ENCODE measurements at places on chromosomes 5 and 9.

- DNase-seq, result peak; percentile 87
These were observed 2.1 kb upstream of the ANXA1 start for GRCh38 chr9:73149371-73150067.

- no peak for DNase-seq
These were observed 10.8 kb upstream of the SPATA24 start for GRCh38 chr5:139414581-139415130.

DNA sequence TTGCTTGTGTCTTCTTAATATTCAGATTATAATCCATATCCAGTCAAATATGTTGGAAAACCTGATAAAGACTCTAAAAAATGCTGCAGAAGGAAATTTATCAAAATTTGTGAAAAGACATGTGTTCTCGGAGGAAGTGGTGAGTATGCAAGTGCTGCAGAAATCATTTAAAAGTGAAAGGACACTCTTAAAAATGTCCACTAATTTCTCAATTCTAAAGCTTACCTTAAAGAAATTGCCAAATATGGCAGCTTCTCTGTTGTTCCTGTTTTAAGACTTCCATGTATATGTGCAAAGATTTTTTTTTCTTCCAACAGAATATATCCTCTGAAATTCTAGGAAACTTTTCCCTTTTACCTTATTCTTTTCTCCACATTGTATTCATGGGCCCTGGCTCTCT lies 32.4 kb downstream of the PTCD2 start:
- DNase-seq, result peak; percentile 38

DNA sequence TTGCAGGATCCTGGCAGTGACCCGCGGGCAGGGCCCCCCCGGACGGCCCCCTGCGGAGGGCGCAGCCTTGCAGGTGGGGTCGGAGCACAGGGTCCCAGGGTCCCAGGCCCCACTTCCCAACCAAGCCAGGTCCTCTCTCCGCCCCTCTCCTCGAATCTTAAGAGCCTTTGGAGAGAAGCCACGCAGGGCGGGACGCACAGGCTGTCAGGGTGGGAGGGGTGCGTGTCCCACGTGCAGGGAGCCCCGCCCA lies 18.4 kb upstream of the EGFL7 start:
- no peak for DNase-seq

DNA sequence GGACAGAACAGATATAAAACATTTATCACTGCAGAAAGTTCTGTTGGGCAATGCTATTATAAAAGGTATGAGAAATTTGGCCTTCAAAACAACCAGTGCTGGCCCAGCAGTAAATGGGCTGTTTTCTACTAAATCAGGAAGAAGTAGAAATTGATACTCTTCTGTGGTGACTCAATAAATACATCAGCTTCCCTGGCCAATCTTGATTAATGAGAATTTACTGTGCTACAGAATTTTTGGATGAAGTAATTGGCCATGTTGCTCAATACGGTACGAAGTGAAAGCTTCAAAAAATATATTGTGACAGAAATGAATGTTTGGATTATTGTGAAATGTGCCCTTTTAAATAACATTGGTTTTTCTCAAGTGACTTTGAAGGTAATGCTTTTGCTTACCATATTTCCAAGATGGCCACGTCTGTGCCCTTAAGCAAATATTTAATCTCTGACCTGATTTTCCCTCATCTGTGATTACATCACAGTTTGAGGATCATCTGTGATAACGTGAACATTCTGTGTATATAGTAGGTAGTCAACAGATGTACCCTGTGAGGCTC lies 4.2 kb downstream of the DNAJA1 start:
- peak; percentile 90 for DNase-seq

DNA sequence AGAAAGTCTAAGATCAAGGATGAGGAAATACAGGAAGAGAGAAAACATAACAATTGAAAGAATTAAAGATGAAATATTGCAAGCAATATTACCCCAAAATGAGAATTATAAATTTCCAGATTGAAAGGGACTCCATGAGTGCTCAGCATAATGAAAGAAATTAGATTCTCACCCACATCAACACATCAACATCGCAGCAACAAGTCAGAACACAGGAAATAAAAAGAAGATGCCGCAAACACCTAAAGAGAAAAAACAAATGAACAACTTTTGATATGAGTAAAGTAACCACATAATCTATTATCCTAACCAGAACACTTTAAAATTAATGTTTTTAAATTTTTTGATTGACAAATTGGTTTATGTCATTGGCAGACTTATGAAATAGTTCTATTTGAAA lies 318.3 kb upstream of the PTGER4 start:
- no peak for DNase-seq

DNA sequence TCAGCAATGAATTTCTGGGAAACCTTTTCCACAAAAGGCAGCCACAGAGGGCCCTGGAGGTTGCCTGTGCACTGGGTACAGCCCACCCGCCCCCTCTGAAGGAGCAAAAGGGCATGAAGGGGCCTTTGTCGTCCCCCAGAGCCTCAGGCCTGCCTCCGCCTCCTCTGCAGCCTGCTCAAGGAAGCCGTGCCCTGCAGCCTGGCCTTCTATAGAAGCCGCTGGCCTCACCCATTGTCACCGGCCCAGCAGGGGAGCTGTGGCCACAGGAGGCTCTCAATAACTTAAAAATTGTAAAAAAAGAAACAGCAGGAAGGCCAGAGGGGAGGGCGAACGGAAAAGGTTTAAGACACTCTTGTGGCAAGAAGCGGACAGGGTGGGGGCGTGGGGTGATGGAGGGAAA lies 213.3 kb downstream of the IRX2 start:
- DNase-seq, result no peak

- no peak for DNase-seq
These were observed 82.5 kb downstream of the NFIB start for GRCh38 chr9:14231196-14231990.

DNA sequence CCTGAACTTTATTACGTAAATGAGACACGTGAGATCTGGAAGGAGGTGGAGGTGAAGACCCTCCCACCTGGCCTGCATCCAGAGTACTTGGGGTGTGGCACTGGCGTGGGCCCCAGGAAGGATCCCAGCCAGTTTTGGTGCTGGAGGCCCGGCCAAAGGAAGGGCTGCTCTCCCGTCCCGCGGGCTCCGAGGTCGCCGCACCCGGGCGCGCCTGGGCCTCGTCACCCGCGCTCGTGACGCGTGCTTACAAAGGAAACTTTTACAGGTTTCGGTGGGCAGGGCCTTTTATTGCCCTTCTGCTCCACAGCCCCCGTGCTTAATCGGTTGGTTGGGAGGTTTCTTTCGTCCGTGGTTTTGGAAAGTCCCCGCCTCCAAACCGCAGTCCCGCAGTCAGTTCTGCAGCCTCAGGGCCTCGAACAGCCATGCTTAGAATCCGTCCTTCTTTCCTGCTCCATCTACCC lies 29.2 kb downstream of the CDKN2A start:
- DNase-seq, result peak; percentile 63

DNA sequence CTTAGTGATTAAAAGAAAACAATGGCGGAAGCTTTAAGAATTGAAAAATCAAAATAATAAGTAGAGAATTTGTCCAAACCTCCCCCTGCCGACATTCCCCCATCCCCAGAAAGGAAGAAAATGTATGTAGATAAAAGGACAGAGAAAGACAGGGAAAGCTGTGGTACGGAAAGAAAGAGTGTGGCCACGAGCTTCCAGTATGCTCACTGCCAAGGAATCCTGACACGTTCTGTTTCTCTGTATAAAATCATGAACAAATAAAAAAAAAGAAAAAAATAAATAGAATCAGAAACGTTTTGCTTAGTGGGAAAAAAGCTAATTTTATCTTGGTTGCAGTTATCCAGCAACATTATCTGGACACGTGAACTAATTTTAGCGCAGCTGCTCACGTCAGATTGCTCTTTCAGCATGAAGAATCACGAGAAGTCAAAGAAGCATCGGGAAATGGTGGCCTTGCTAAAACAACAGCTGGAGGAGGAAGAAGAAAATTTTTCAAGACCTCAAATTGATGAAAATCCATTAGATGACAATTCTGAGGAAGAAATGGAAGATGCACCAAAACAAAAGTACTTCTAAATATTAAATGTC lies 15.2 kb downstream of the DNAJC21 start:
- no peak for DNase-seq

DNA sequence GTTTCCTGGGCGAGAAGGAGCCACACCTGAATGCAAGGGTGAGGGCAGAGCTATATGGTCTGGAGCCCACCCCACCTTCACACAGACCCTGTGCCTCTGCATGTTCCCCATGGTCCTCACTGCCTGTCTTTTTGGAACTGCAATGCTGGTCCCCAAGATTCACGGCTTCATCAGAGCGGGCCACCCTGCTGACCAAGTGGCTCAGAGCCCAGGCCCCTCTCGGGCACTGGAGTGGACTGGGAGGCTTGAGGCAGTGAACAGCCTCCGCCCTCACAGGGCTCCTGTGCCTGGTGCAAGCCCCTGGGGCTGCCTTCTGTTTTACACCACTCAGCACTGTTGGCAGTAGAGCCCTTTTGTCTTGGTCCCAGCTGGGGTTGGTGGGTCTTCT lies 143.2 kb downstream of the CACNA1B start:
- DNase-seq, result no peak
